Stimulated activated CD4-positive, alpha-beta T cell treated with anti-CD3 and anti-CD28 coated beads, Interleukin-4, amount 100 ng/mL, for 1 hour (primary cell): ENCODE measurements at places on chromosomes 3 and 15.

DNA sequence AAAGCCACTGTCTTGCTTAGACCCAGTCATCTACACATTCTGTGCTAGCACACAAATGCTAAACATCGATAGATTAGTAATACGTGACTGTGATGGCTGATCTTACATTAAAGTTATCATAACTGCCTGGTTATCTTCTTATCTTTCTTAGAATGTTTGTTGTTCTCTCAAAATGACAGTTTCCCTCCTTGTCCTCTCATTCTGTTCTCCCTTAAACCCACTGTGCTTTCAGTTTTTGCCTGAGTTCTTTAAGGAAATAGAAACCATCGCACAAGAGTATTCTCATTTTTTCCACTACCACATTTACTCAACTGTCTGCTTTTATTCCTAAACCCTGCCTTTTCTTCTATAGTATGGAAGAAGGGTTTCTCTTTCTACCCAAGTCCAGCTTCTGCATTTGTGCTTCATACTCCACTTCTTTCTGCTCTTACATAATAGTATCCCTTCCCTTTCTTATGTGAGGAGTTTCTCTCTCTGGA, 17.1 kb downstream of the STX19 start:
- DNase-seq, result no peak

GRCh38 chr15:31487811-31488436, 161.3 kb downstream of the KLF13 start:
- DNase-seq, result no peak

GRCh38 chr15:91412138-91412928, 312.3 kb downstream of the SV2B start:
- DNase-seq, result no peak

DNA sequence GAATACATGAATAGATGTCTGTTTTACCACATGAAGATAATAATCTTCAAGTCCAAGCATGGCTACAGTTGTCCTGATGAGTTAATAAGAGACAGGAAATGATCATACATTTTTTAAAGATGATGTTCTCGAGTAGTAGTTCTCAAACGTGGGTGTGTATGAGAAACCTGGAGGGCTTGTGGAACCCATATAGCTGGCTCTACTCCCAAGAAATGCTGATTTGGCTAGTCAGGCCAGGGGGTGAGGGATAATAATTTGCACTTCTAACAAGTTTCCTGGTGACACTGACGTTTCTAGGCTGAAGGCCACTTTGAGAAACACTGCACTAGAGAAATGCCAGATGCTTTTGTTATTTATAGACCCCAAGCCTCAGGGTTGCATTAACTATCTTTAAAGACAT, 37.0 kb downstream of the ROPN1B start:
- DNase-seq, result no peak

GRCh38 chr15:77748078-77749064, 115.7 kb upstream of the LINGO1 start:
- no peak for DNase-seq

GRCh38 chr3:16297997-16298885, 33.2 kb downstream of the OXNAD1 start:
- no peak for DNase-seq

GRCh38 chr15:31489801-31490646, 163.4 kb downstream of the KLF13 start:
- DNase-seq, result no peak

- DNase-seq, result no peak
Observed at GRCh38 chr3:187719628-187720336, 17.4 kb upstream of the RTP2 start.

GRCh38 chr3:155423526-155424322, 130.2 kb upstream of the STRIT1 start:
- DNase-seq, result no peak

GRCh38 chr3:128597900-128598299, 52.7 kb downstream of the RPN1 start:
- DNase-seq, result no peak
